Stimulated activated CD8-positive, alpha-beta memory T cell treated with anti-CD3 and anti-CD28 coated beads, Interleukin-7, amount 100 ng/mL, for 4 hours (primary cell): ENCODE measurements at places on chromosomes 3 and 15.

GRCh38 chr3:53328746-53329145 is 18.6 kb downstream of the DCP1A start:
- DNase-seq, result no peak

GRCh38 chr3:50947419-50947818 is 272.7 kb downstream of the DOCK3 start:
- no peak for DNase-seq

GRCh38 chr3:113535898-113536297 is 3.5 kb downstream of the SIDT1 start:
- DNase-seq, result no peak

DNA sequence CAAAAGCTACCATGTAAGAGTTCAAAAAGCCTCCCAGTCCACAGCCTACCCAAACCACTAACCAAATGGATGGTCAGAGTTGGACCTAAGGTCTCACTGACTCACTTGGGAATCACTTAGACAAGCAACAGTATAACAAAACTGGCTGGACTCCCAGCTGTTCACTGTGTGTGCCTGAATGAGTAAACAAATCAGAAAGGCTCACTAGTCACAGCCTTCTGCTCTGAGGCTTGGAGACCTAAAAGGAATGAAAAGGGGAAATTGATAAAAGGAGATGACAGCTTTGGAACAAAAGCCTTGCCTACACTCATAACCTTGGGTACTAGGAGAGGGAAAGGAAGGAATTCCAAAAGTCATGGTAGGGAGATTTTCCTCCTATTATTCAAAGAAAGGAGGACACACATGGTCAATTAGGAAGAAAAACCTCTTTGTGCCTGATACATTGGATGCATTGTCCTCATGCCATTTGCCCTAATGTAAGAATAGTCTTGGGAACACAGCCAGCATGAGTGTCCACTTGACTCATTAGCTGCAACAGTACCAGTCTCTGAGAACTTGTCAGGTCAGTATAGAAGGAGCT is 92.3 kb downstream of the FRMD5 start:
- DNase-seq, result no peak

DNA sequence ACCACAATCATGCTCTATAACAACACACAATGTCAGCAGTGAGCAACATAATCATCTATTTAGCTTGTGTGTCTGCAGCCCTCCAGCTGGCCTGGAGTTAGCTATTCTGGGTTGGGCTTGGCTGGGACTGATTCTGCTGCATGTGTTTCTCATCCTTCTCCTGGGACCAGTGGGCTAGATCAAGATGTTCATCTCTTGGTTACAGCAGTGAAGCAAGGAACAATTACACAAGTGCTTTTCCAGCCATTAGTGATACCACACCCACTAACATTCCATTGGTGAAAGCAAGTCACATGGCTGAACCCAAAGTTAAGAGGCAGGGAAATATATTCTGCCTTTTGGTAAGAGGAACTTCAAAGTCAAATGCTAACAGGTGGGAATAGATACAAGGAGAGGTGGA is 14.6 kb downstream of the NUDT16 start:
- no peak for DNase-seq

GRCh38 chr3:179450901-179451264 is 387 bp downstream of the GNB4 start:
- no peak for DNase-seq

- DNase-seq, result no peak
Measured at GRCh38 chr3:161212906-161213305, 8.2 kb upstream of the NMD3 start.
